ENCODE measurements at places on chromosomes 6 and 20. TPM values are rescaled to one million over a fixed set of nuclear protein-coding genes. Genes with fewer than 3 reads are reported as not detected.
A peak's percentile ranks its signal among the peaks of the same experiment; 100 is the strongest.

GRCh38 chr6:33812669-33813068 is 8.9 kb upstream of the MLN start:
- no peaks in the 10 kb centered on the region for H3K4me1 ChIP-seq
- H3K4me3 ChIP-seq = no peak overlapping the region
- H3K36me3 ChIP-seq = no peaks in the 10 kb centered on the region
- no peak overlapping the region for H3K27ac ChIP-seq
- peak; percentile 35 for DNase-seq

DNA sequence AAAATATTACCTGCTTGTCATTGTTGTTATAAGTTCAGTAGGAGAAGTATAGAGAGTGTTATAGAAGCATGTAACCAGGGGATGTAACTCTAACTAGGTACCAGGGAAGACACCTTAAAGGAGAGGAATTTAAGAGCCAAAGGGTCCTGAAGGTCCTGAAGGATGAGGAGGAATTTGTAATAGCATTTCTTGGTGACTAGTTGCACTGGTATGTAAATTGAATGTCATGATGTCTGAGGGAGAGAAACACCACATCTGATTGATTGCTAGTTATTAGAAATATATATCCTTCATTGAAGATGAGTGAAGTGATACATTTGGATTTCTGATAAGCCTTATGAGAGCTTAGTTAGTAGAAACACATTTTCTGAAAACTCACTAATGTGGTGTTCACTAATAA is 643.8 kb downstream of the RFPL4B start:
- DNase-seq = no peak
- H3K4me3 ChIP-seq = no peak overlapping the region
- peaks cover 12% of the 10 kb centered on the region for H3K4me1 ChIP-seq

GRCh38 chr6:89525786-89526562 is 93.0 kb downstream of the ANKRD6 start:
- DNase-seq = no peak
- peaks cover 8% of the 10 kb centered on the region for H3K27me3 ChIP-seq
- H3K4me3 ChIP-seq = no peak overlapping the region
- H3K27ac ChIP-seq = no peak overlapping the region

- H3K4me3 ChIP-seq = no peak overlapping the region
- no peaks in the 10 kb centered on the region for H3K36me3 ChIP-seq
- H3K27ac ChIP-seq = no peak overlapping the region
- H3K4me1 ChIP-seq = no peaks in the 10 kb centered on the region
- no peak for DNase-seq
- peaks cover 37% of the 10 kb centered on the region for H3K27me3 ChIP-seq
Measured at GRCh38 chr20:701401-702129, 26.0 kb upstream of the SCRT2 start.

DNA sequence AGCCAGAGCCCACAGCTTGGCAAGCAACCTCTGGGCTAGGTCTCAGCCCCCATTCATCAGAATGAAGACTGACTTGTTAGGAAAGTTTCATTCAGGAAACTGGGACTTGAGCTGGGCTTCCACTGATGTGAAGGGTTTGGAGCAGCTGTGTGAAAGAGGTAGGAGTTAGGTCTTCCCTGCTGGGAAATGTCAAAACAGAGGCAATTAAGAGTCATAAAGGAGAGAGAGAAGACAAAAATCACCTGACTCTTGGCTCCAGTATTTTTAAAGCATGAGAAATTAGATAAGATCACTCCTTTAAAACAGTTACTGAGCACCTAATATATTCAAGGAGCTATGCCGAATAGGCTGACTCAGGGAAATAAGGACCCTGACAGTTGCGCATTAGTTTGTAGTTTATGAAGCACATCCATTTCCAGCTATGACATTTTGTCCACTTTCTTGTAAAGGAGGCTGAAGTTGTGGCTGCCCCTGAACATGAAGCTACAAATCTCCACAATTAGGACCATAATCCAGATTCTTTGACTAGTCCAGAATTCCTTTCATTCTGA is 3.9 kb upstream of the TRIM40 start:
- peaks cover 55% of the 10 kb centered on the region for H3K27me3 ChIP-seq
- H3K4me3 ChIP-seq = no peak overlapping the region
- no peaks in the 10 kb centered on the region for H3K36me3 ChIP-seq
- no peak overlapping the region for H3K27ac ChIP-seq

Gene DEFB124
- total RNA-seq = not detected

- peaks cover 35% of the 10 kb centered on the region for H3K4me1 ChIP-seq
- H3K4me3 ChIP-seq = peak within 1 kb of the TSS; percentile 54
- no peak for DNase-seq
- H3K27ac ChIP-seq = no peak within 1 kb of the TSS
- H3K36me3 ChIP-seq = no peaks in the 10 kb centered on the region
Measured at GRCh38 chr6:75493400-75494064, at the start of gene FILIP1. TSS of gene FILIP1 (minus strand) at chr6:75493800. CDS start at chr6:75414972, 78,828 bp downstream.

DNA sequence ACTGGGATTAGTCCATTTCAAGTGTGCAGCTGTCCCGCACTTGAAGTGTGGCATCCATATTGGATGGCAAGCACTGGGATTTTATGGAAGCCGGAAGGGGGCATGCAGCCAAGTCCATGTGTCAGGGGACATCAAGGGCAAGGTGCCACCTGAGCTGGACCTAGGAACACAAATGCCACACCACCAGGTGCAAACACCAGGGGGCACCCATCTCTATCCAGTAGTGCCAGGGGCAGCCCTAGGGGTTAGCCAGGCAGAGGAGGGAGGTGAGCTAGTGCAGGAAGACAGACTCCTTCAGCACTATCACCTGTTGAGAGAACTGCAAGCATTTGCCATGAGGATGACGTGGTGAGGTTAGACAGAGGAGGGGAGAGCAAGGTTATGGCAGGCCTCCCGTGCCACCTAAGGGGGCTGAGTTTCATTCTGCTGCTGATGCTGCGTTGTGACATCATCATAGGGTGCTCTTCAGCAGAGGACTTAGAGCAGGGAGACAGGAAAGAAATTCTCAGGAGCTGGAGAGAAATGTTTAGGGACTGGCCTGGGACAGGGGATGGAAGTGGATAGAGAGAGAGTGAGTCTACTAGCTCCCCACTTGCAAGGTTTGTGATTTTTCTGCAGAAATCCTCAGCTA is 192.6 kb upstream of the SLC24A3 start:
- H3K36me3 ChIP-seq = peaks cover 9% of the 10 kb centered on the region
- H3K4me1 ChIP-seq = no peaks in the 10 kb centered on the region
- no peak overlapping the region for H3K27ac ChIP-seq
- DNase-seq = no peak

GRCh38 chr6:133888929-133889556 is at the start of gene TCF21:
TSS of gene TCF21 (plus strand) at chr6:133889113. CDS start at chr6:133889398, 285 bp downstream.
- no peak for DNase-seq
- H3K27me3 ChIP-seq = peaks cover 67% of the 10 kb centered on the region
- H3K27ac ChIP-seq = no peak within 1 kb of the TSS

DNA sequence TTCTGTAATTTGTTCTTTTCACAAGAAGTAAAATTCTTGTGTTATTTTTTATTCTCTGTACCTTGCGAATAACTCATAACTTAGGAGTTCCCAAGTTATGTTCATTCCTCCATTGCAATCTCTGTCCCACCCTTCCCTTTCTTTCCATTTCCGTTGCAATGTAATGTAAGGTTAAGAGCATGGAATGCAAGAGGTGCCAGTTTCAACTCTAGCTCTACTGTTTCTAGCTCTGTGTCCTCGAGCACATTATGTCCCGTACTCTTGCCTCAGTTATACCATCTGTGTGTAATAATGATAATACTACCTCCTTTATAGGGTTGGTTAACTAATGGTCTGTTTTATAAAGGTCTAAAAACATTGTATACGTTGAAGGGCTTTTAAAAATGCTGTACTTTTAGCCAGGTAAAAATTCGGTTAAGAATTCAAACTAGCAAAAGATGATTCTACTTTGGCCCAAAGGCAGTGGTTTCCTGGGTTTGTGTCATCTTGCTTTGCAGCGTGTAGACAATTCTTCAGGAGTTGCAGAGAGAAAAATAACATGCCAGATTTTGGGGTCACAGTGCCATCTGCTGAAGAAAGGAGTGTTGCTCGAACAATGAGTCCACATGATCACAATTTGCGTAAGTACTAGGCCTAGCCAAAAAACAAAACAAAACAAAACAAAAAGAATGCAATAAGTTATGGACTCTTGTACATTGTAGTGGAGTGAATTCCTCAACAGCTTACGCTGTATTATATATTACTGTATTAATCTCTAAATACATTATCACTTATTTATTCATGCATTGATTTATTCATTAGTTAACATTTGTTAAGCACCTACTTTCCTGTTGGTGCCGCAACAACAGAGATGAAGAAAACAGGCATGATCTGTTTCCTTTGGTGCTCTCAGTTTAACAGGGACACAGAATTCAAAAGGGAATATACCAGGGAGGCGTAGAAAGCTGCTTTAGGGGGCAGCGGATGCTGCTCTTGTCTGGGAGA is 10.0 kb upstream of the PFDN4 start:
- no peak overlapping the region for H3K4me3 ChIP-seq
- peak; percentile 74 for DNase-seq
- H3K27me3 ChIP-seq = peaks cover 2% of the 10 kb centered on the region
- no peak overlapping the region for H3K27ac ChIP-seq

GRCh38 chr6:14966906-14967711 is 278.8 kb upstream of the JARID2 start:
- no peaks in the 10 kb centered on the region for H3K36me3 ChIP-seq
- H3K4me1 ChIP-seq = peaks cover 20% of the 10 kb centered on the region
- H3K4me3 ChIP-seq = no peak overlapping the region
- DNase-seq = no peak
- no peaks in the 10 kb centered on the region for H3K27me3 ChIP-seq
- H3K27ac ChIP-seq = no peak overlapping the region

DNA sequence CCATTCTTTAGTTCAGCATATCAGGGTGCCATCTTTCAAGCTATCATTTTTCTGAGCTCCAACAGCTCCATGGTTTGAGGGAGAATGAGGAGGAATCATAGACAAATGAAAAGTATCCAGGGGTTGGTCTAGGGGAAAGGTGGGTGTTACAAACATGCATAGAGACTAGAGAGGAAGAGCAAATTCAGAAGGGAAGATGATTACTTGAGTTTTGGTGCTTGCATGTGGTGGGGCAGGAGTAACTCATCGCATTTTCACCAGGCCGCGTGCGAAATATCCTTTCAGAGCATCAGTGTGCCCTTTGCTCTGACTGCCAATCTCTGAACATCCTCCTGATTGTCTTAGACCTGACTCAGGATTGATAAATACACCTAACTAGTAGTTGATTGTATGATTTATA is 7.7 kb upstream of the BICRAL start:
- no peaks in the 10 kb centered on the region for H3K36me3 ChIP-seq
- H3K4me3 ChIP-seq = no peak overlapping the region
- H3K4me1 ChIP-seq = peaks cover 43% of the 10 kb centered on the region
- H3K27me3 ChIP-seq = no peaks in the 10 kb centered on the region

DNA sequence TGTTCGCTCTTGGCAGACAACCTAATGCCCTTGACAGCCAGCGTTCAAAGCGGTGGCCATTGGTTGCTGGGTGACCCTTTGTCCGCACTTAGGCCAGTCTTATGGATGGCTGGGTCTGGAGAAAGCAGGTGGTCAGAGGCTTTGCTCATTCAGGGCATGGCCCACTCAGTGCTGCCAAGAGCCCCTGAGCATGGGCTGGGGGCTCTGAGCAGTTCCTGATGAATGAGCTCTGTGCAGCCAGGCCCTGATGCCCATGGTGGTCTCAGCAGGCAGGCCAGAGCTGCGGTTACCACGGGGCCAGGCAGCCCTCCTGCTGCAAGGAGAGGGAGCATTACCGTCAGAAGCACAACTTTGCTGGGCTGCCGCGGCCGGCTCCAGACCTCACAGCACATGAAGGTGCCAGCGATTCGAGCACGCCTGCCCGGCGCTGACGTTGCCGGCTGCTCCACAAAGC is 36.3 kb downstream of the CDH4 start:
- DNase-seq = no peak
- no peaks in the 10 kb centered on the region for H3K27me3 ChIP-seq
- H3K4me3 ChIP-seq = no peak overlapping the region
- H3K36me3 ChIP-seq = peaks cover 18% of the 10 kb centered on the region

DNA sequence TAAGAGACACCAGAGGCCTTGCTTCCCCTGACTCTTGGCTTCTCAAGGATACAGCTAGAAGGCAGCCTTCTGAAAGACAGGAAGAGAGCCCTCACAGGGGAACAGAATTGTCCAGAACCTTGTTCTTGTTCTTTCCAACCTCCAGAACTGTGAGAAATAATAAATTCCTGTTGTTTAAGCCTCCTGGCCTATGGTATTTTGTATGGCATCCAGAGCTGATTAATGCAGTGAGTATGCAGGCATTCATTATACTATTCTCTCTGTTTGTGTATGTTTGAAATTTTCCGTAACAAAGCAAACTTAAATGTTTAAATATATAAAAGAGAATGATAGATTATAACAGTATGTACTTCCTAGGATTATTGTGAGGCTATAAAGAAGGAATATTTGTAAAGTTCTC is 903.4 kb upstream of the FLRT3 start:
- no peaks in the 10 kb centered on the region for H3K27me3 ChIP-seq
- no peaks in the 10 kb centered on the region for H3K4me1 ChIP-seq
- H3K36me3 ChIP-seq = no peaks in the 10 kb centered on the region
- H3K4me3 ChIP-seq = no peak overlapping the region

Gene GPX5
- not detected for total RNA-seq

- 0 out of 2 replicates have a peak, but pooled peaks cover under 1% of the 10 kb centered on the region for H3K4me1 ChIP-seq
- no peaks in the 10 kb centered on the region for H3K36me3 ChIP-seq
Measured at GRCh38 chr6:135265278-135265677, 84.2 kb downstream of the MYB start.

Gene OVOL2
- total RNA-seq = not detected

Gene DSE
- 100 TPM for total RNA-seq

- H3K4me1 ChIP-seq = peaks cover 5% of the 10 kb centered on the region
- H3K27ac ChIP-seq = no peak overlapping the region
- DNase-seq = no peak
- H3K27me3 ChIP-seq = no peaks in the 10 kb centered on the region
- no peaks in the 10 kb centered on the region for H3K36me3 ChIP-seq
Measured at GRCh38 chr6:88358846-88359245, 192.7 kb upstream of the CNR1 start.

Gene PRR18
- not detected for total RNA-seq

DNA sequence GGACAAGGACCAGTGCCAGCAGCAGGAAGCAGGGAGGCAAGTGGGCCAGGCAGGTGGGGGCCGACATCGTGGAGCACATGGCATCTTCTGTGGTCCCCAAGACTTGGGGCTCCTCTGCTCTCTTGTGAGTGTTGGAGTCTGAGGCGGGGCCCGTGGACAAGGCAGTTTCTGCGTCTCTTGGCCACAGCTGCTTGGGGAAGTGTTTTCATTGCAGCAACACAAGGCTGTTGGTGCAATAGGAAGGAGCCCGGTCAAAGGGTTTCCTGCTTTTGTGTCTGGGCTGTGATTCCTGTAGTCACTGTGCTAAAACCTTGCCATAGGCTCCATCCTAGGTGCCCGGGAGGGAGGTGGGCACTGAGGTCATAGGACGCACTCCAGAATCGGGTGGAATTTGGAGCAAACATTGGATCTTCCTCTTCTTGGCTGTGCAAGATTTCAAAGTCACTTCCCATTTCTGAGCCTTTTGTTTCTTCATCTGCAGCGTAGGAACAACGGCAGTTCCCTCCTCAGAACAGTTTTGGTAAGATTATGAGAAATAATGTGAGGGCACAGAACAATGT is at the start of gene SIRPB2:
Gene SIRPB2, minus strand, starts transcription at position 140 of the 560 bp plus-strand sequence. Its CDS starts 61 bp downstream, at position 79.
- no peak within 1 kb of the TSS for H3K27ac ChIP-seq
- peaks cover 5% of the 10 kb centered on the region for H3K36me3 ChIP-seq
- no peaks in the 10 kb centered on the region for H3K4me1 ChIP-seq
- H3K4me3 ChIP-seq = no peak within 1 kb of the TSS
- H3K27me3 ChIP-seq = peaks cover 48% of the 10 kb centered on the region
- DNase-seq = no peak

- H3K36me3 ChIP-seq = no peaks in the 10 kb centered on the region
- H3K4me1 ChIP-seq = no peaks in the 10 kb centered on the region
- no peak for DNase-seq
- H3K4me3 ChIP-seq = no peak overlapping the region
- H3K27me3 ChIP-seq = no peaks in the 10 kb centered on the region
Measured at GRCh38 chr6:66289889-66290288, 582.9 kb upstream of the EYS start.

Gene TFAP2A
- total RNA-seq = 77.2 TPM

Gene PTK7
- total RNA-seq = 108 TPM

- peak overlapping the region; percentile 71 for H3K27ac ChIP-seq
- no peak for DNase-seq
- H3K4me3 ChIP-seq = no peak overlapping the region
Measured at GRCh38 chr6:105345506-105345905, 57.4 kb downstream of the PREP start.

Measured in HFFc6 (cell line).